ENCODE measurements at places on chromosomes 3 and 15.

DNA sequence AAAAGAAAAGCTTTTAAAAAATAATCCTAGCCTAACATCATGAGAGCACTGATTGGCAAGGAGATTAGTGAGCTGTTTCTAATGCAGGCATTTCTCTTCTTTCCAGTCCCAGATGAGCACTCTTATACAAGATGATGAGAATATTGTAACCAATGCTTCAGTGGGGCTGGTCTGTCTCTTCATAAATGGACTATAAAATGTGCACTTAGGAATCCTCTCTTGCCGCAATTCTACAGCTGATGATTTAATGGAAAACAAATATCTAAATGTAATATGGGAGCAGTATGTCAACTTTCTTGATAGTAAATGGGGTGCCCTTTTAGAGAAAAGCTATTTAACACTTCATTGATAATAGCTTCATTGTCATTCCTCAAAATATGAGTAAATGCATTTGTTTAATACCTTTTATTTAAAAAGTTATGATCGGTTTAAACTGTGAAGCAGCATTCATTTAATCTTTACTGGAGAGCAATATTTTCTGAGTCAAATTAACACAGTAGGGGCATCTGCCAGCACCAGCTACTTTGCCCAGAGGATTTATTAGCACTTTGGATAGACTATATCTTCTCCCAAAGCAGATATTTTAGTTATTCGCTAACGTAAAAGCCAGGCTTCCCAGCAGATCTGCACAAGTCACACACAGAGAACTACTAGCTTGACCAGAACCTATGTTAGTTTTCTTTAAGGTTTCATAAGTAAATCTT, 985.9 kb downstream of the DIPK2A start:
- no peak for DNase-seq

DNA sequence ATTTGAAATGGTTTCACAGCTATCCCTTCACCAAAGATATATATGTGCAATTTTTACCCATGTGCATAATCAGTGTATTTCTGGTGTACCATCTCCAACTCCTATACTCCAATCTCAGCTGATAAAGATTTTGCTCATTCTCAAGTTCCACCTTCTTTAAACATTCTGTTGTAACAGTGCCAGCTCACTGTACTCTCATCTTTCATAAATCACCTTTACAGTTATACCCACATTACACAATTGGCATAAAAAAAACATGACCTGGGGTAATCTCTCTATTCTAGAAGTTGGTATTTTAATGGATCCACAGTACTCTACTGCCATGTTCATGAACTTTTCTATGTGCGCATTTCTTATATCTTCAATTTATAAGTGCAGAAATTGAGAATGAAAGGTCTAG, 339.9 kb upstream of the DPH6 start:
- DNase-seq = no peak

DNA sequence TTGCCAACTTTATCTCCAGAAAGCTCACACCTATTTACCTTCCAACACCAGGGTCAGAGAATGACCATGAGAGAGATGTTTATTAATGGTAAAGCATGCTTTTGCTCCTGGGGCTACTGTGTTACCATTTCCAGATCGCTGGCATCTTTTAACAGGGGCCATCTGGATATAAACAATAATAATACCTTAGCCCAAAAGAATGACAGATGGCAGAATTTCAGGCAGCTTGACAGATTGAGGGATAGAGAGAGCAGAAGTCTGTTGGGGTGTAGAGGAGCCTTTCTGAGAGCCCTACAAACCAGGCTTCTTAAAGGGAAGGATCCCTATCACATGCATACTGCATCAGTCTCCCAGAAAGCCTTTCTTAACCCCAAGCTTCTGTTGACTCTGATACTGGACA, 17.7 kb downstream of the RBP1 start:
- no peak for DNase-seq

DNA sequence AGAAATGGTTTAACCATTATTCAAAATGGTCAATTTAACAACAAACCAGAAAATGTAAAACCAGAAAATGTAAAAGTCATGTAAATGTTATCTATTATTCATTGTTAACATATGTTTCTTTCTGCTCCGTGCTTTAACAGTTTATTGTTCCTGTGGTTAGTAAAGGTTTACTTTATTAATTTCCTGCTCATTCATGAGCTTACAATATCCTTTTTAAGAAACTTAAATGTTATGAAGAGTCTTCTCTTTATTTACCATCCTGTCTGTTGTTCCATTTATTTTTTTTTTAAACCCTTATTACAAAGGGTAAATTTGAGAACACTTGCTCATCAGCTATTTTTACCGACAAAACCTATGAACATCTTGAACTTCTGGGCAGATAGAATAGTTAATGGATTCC, 148.1 kb downstream of the GHSR start:
- no peak for DNase-seq

GRCh38 chr3:128648940-128649663, 1.5 kb downstream of the RPN1 start:
- no peak for DNase-seq

DNA sequence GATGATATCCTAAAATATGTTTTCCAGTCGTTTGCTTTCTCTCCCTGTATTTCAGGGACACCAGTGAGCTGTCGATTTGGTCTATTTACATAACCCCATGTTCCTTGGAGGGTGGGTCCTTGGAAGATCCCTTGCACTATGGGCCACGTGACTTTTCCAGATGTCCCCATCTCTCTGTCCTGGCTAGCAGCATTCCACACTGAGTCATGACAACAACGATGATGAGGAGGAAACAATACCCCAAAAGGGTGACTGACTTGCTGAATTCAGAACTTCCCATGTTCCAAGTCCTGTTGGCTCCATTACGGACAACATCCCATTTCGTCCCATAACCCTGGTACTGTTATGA, 134.3 kb downstream of the NSMCE3 start:
- no peak for DNase-seq

DNA sequence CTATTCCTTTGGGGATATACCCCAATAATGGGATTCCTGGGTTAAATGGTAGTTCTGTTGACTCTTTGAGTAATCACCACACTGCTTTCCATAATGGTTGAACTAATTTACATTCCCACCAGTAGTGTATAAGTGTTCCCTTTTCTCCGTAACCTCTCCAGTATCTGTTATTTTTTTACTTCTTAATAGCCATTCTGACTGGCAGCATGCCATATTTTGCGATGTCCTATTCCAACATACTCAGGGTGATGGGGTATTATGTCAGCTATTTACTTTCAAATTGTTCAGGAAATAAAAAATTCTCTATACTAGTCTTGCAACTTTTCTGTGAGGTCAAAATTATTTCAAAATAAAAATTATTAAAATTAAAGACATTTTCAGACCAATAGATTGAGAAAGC, 9.1 kb upstream of the PARP14 start:
- DNase-seq = no peak

GRCh38 chr3:188531210-188531609, 377.3 kb downstream of the LPP start:
- no peak for DNase-seq

- DNase-seq = no peak
These were observed 60.0 kb upstream of the SYN2 start for GRCh38 chr3:11944052-11944673.

- no peak for DNase-seq
These were observed 433.5 kb upstream of the PPP2R3A start for GRCh38 chr3:135532021-135532420.

DNA sequence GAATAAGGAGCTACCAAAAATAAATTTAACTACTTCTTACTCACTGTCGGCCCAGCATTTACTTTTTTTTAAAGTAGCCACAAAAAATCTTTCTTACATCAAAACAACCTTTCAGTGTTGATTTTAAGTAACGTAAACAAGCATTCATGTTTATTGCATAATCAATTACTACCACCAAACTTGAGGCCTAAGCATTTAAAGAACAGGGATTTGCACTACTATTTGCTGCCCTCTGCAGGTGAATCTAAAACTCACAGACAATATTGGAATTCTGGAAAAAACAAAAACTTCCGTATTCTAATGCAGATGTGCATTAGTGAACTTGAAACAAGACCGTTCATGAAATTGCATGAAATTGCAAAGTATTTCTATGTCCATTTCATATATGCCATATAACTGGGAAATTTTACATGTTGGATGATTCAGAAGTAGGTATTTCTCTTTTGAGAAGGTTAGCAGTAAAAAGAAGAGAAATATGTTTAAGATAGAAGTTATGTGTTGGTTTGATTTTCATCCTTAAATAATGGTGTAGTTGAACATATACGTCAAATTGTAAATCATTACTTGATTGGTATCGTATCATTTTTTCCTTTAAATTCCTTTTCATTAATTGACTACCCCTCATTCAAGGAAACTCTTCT, 55.6 kb downstream of the CGGBP1 start:
- no peak for DNase-seq

DNA sequence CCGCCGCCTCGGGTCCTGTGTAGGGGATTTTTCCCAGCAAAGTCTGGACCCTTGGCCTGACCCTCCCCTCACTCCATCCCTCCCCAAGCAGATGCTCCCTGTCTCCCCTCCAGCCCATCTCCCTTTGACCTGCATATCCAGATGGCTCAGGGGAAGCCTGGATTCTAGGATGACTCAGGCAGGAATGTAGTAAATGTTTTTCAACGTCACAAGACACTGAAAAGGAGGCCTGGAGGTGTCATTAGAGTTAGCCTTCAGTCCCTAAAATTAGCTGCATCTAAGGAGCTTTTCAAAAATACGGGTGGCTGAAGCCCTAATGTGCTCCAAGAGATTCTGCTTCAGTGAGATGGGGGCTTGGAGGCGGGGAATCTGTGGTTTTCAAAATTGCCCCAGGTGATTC, 7.2 kb downstream of the ACAN start:
- no peak for DNase-seq

DNA sequence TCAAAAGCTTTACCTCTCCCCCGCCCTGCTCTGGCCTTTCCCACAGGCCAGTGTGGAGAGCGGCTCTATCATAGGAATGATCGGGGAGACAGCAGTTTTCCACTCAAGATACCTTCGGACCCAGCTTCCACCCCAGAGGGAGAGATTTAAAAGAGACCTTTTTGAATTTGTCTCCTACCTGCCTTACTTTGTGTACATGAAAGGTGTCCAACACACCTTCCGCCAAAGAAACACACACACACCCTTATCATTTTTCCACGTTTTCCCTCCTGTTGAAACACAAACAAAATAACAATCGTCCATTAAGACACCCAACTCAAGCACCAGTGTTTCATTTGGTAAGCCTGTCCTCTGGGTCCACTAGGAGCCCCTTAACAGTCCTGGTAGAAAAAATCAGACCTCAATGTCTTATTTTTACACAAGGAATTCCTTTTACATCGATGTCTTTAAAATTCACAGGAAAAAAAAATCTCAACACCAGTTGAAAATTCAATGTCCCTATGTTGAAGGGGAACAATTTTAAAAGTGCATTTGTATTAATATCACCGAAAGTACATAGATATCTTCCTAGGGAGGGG, 4.0 kb downstream of the HES1 start:
- DNase-seq = no peak

- no peak for DNase-seq
These were observed 26.6 kb upstream of the BLM start for GRCh38 chr15:90690585-90690984.

DNA sequence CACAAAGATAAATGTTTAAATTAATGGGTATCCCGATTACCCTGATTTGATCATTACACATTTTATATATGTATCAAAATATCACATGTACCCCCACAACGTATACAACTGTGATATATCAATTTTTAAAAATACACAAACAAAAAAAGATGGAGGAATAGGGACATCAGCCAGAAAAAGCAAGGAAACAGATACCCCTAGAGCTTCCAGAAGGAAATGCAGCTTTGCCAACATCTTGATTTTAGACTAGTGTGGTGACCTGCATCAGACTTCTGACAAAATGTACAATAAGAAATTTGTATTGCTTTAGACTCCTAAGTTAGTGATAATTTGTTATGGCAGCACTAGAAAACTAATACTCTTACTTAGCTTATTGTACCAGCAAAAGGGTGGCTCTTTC, 483.8 kb downstream of the TUSC7 start:
- no peak for DNase-seq

- DNase-seq = no peak
These were observed 286.9 kb upstream of the TBL1XR1 start for GRCh38 chr3:177484206-177484605.

- no peak for DNase-seq
These were observed 72.6 kb downstream of the SAMMSON start for GRCh38 chr3:70072180-70072579.

DNA sequence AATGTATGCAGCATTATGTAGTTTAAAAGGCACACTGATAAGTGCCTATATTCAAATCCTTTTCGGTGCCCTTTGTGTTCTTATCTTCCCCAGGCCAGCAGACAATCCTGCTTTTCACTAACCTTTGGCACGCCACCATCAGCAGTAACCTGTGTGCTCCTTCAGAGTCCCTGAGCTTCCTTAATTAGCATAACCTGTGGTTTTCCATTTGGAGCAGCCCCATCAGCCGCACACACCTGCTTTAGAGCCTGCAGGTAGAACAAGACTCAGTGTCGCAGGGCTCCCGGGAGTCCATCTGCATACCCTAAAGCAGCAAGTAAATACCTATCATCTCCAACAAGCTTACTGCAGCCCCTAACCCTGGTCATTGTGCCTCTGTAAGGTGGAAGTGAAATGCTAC, 755.1 kb downstream of the ROBO2 start:
- no peak for DNase-seq

- no peak for DNase-seq
These were observed 32.2 kb downstream of the LIPC start for GRCh38 chr15:58463815-58464650.

DNA sequence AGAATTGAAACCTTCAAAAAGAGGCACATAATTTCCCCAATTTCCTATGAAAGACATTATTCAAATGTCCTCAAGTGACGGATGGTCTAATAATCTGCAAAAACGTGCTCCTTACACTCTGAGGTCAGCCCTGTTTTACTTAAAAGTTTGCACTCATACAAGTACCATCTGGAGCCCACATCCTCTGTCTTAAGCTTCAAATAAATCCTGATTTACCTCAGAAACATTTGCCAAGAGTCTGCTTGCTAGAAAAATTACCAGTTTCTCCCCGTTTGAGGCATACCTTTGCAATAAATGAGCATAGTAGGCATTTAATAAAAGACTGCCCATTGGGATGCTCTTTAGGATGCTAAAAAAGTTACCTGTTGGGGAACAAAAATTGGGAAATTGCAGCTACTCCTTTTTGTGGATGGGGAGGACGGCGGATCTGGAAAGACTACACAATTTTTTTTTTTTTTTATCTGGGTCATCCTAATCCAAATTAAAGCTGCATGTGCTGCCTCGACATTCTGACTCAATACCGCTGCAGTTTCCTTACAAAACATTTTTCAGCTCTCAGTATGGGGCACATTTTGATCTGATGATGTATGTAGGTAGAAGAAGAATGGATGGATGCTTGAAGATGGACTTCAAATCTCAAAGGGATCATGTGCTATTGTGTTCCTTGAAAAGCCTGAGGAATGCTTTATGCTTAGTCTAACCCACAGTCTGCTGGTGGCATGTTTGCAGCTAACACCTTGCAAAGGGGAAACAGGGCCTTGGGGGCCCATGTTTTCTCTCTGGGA, 233.7 kb upstream of the ADAMTS9 start:
- DNase-seq = no peak

DNA sequence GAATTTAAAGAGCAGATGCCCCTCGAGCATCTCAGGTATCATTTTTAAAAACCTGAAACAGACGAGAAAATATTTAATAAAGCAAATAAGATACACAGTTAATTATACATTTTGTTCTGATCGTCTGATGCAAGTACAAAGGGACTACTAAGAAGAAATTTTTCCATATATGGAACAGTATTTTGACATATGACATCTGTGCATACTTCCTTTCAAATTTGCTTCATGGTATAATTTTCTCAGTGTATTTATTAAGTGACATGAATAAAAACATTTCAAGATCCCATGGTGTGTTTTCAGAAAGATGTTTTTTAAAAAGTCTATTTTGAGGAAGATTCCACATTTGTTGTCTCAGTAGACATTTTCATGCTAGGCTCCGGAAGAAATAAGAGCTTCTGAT, 208.1 kb downstream of the VGLL3 start:
- no peak for DNase-seq
